Hematopoietic multipotent progenitor cell treated with erythropoietin and hydrocortisone succinate and interleukin-3 and kit ligand, for 6 days (in vitro differentiated cells): ENCODE measurements at places on chromosomes 3 and 15.

DNA sequence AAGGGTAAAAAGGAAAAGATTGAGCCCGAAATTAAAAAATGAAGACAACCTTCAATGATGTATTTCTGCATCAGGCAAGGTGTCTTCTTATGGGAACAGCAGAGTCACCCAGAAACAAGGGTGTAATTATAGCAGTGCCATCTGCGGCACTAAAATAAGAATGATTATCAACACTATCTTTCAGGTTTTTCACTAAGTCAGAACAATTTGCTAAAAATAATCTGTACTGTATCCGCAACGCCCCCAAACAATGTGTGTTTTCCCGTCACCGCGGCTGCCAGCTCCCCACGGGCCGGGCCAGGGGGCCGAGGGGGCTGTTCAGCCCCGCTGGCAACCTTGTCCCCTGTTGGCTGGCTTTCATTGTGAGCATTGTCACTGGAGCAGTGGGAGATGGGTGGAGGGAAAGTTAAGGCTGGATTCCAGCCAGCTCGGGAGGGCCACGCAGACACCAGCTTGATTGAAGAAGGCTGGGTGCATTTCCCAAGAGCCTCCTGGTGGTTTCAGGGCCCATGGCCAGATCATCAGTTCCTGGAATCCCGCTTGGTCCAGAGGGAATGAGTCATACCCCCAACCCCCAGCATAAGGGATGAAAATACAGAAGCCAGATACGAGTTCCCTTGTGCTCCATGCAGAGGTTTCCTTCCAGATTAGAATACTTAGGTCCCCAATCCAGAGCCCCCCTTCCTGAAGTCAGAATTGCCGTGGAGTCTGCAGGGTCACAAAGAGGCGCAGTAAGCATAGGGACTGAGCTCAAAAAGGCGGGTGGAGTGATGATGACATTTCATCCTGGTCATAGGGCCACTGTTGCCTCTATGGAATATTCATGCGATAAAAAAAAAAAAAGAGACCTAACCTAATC, 90.2 kb upstream of the KLF13 start:
- DNase-seq, result no peak

GRCh38 chr3:59641169-59641899, 591.5 kb upstream of the CFAP20DC start:
- no peak for DNase-seq

DNA sequence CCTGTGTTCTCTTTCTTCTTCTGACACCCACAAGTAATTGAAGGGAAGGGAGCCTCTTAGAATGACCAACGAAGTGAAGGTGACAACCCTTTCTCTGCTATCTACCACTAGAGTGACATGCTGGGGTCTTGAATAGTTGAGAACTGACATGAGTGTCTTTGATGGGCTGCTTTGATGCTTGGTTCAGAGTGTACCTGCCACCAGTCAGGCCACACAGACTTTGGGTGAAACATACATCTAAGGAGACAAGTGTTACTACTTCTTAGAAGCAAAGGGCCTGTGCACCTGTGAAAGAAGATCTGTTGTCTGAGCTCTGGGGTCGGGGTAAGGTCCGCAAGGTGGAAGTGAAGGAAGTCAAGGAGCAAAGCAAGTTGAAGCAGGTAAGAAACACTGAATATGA, 1040.7 kb upstream of the CFAP20DC start:
- no peak for DNase-seq

GRCh38 chr3:117887901-117888300, 1146.7 kb downstream of the IGSF11 start:
- no peak for DNase-seq

DNA sequence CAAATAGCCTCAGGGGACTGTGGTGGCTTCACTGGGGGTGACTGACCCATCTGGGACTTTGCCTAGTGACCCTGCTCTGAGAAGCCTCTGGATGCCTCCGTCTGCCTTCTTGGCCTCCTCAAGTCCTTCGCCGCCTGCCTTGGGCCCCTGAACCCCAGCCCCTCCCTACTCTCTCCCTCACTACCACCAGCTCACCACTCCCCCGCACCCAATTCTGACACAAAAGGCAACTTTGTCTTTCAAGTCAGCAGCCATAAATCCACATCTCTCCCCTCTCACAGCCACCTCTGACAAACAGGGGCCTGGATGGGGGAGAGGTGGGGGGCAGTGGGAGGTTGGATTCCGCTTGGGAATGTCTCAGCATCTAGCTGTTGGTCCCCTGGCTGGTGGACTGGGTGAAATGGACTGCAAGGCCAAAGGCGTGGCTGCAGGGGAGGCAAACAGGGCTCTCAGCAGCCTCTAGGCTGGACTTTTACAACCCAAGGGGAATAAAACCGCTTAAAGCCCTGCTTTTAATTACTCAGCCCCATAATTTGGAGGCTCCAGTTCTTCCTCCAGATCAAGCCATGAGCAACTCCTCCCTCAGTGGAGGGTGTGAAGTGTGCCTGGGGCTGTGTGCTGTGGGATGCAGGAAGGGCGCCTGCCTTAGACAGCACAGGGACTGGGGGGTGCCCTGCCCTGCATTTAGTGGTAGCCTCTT, 33.4 kb downstream of the IGDCC3 start:
- no peak for DNase-seq
